ENCODE measurements at places on chromosomes 11 and 22. TPM values are rescaled to one million over a fixed set of nuclear protein-coding genes. Genes with fewer than 3 reads are reported as not detected.

OR2D2 gene
- total RNA-seq = not detected

MMP11 gene
- total RNA-seq = 8.5 TPM

OR52E8 gene
- not detected for total RNA-seq

ZNF280B gene
- total RNA-seq = 0.37 TPM

PNPLA3 gene
- 0.88 TPM for total RNA-seq

CNTN5 gene
- 0.05 TPM for total RNA-seq

BLID gene
- 1.2 TPM for total RNA-seq

BIK gene
- total RNA-seq = not detected

ST14 gene
- not detected for total RNA-seq

IFT27 gene
- 9.7 TPM for total RNA-seq

SLC5A1 gene
- total RNA-seq = not detected

HSPB2 gene
- total RNA-seq = 0.94 TPM

MAPK8IP1 gene
- 7.6 TPM for total RNA-seq

ELMOD1 gene
- total RNA-seq = not detected

TECTA gene
- total RNA-seq = 3.1 TPM

MMP8 gene
- not detected for total RNA-seq

TBX10 gene
- not detected for total RNA-seq

SERPING1 gene
- total RNA-seq = 840 TPM

TEX12 gene
- total RNA-seq = 0.31 TPM

BBOX1 gene
- not detected for total RNA-seq

SPI1 gene
- total RNA-seq = not detected

RIMBP3B gene
- total RNA-seq = not detected

APOBEC3G gene
- total RNA-seq = 9.9 TPM

RASL10A gene
- not detected for total RNA-seq

HEPHL1 gene
- not detected for total RNA-seq

HMBS gene
- 9.6 TPM for total RNA-seq

RGL4 gene
- not detected for total RNA-seq

OR51E1 gene
- total RNA-seq = not detected

C1QTNF5 gene
- total RNA-seq = 28.5 TPM

Measured in cardiac ventricle fibroblast (primary cell).